ENCODE measurements at places on chromosomes 5 and 9. TPM values are rescaled to one million over a fixed set of nuclear protein-coding genes. Genes with fewer than 3 reads are reported as not detected.

TNFSF15 gene
- 0.16 TPM for total RNA-seq

EPB41L4B gene
- 11.5 TPM for total RNA-seq

KCTD16 gene
- total RNA-seq = 0.32 TPM

PKD2L2 gene
- total RNA-seq = 0.64 TPM

RNF183 gene
- 0.98 TPM for total RNA-seq

C9orf153 gene
- total RNA-seq = 0.66 TPM

HAPLN1 gene
- not detected for total RNA-seq

ACTBL2 gene
- 1.2 TPM for total RNA-seq
